CD8-positive, alpha-beta memory T cell (primary cell): ENCODE measurements at places on chromosomes 13 and 19. TPM values are rescaled to one million over a fixed set of nuclear protein-coding genes. Genes with fewer than 3 reads are reported as not detected.

- no peaks in the 10 kb centered on the region for H3K36me3 ChIP-seq
- DNase-seq = no peak
- no peaks in the 10 kb centered on the region for H3K27me3 ChIP-seq
- no peak overlapping the region for H3K27ac ChIP-seq
- H3K4me3 ChIP-seq = no peak overlapping the region
Observed at GRCh38 chr13:111552891-111553655, 232.6 kb downstream of the TEX29 start.

DNA sequence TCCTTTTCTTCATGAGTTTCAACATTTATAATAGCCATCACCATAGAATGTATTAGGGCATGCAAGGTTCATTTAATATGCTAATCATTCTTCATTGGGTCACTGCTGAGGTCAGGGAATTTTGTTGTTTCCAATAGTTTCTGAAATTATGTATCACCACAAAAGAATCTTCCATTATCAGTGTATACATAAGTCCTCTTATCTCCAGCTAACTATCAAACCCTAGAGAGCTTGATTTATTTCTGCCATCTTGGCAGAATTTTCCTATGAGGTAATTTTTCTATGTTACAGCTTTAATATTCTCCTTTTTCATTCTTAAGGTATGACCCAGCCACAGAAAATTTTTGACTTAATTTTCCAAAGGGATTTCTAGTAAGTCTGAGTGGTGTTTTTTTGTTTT is 415.0 kb upstream of the SLITRK1 start:
- no peaks in the 10 kb centered on the region for H3K4me1 ChIP-seq
- H3K27me3 ChIP-seq = no peaks in the 10 kb centered on the region
- no peak overlapping the region for H3K27ac ChIP-seq
- no peak for DNase-seq
- no peak overlapping the region for H3K4me3 ChIP-seq

- no peaks in the 10 kb centered on the region for H3K36me3 ChIP-seq
- no peak overlapping the region for H3K27ac ChIP-seq
- peaks cover 11% of the 10 kb centered on the region for H3K4me1 ChIP-seq
- no peak for DNase-seq
- H3K27me3 ChIP-seq = no peaks in the 10 kb centered on the region
Observed at GRCh38 chr13:97298816-97299215, 76.7 kb downstream of the MBNL2 start.

SEMA6B gene
- not detected for polyA plus RNA-seq

DNA sequence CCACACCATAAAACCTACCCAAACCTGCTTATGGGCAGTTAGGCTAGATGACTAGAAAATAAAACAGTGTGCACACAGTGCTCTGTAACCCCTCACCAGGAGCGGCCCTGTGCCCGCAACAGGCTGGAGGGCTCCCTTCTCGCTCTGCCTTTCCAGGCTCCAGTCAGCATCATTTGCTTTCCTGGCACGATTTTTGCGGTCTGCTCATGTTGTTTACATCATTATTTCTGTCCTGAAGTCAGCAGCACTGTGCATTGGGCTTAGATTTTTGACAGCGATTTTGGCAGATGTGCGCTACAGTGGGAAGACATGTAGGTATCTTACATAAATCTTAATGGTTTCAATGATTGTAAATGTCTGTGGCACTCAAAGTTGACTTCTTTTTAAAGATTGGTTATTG is 344.0 kb downstream of the MTUS2 start:
- H3K36me3 ChIP-seq = no peaks in the 10 kb centered on the region
- H3K27ac ChIP-seq = no peak overlapping the region
- H3K4me3 ChIP-seq = no peak overlapping the region

- H3K27ac ChIP-seq = no peak overlapping the region
- no peak for DNase-seq
- H3K36me3 ChIP-seq = no peaks in the 10 kb centered on the region
- H3K27me3 ChIP-seq = no peaks in the 10 kb centered on the region
Observed at GRCh38 chr13:64471916-64472315, 2758.2 kb downstream of the PCDH9 start.

ZNF132 gene
- polyA plus RNA-seq = 0.97 TPM

- H3K36me3 ChIP-seq = no peaks in the 10 kb centered on the region
- H3K4me1 ChIP-seq = peaks cover 22% of the 10 kb centered on the region
- no peaks in the 10 kb centered on the region for H3K27me3 ChIP-seq
Observed at GRCh38 chr19:55481794-55482155, 3.2 kb upstream of the NAT14 start.

DNA sequence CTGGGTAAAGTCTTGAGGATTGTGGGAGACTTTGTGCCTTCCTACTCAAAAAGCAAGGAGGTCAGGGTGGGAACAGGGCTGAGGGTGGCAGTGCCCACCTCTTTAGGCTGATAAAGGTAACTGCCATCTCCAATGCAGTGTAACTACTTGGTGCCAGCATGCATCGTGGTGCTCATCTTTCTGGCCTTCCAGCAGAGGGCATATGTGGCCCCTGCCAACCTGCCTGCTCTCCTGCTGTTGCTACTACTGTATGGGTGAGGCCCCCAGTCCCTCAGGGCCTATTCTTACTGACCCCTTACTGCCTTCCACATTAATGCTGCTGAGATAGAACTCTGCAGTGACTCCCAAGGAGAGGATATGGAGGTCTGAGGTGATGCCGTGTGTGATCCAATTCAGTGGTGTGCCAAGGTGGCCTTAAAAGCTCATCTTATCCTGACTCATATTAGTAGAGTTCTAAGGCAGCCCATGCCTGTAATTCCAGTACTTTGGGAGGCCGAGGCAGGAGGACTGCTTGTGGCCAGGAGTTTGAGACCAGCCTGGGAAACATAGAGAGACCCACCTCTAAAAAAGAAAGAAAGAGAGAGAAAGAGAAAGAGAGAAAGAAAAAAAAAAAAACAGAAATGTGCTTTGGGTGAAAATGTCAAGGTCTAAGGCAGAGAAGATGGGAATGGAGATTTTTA is 9.7 kb upstream of the ARHGAP45 start:
- H3K4me3 ChIP-seq = no peak overlapping the region
- peaks cover 20% of the 10 kb centered on the region for H3K4me1 ChIP-seq
- peak; percentile 38 for DNase-seq
- H3K27ac ChIP-seq = no peak overlapping the region

- H3K4me1 ChIP-seq = no peaks in the 10 kb centered on the region
- DNase-seq = no peak
- H3K36me3 ChIP-seq = no peaks in the 10 kb centered on the region
- H3K27ac ChIP-seq = no peak overlapping the region
- no peaks in the 10 kb centered on the region for H3K27me3 ChIP-seq
Observed at GRCh38 chr19:57648331-57649003, 15.5 kb downstream of the ZNF211 start.

SLITRK6 gene
- not detected for polyA plus RNA-seq

DNA sequence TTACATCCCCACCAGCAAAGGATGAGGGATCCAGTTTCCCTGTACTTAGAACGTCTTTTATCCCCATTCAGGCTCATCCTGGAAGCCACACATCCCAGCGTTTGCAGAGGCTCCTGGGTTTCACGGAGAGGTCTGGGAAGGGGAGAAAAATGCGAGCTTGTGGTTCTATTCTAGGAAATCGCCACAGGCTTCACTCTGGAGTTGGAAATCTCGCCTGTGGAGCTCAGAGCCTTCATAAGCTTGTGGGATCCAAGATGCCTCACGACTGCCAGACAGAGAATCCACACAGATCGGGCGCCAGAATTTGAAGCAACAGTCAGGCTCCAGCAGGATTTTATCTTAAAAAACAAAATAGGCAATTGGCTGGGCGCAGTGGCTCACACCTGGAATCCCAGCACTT is 157.9 kb downstream of the PTPRS start:
- no peaks in the 10 kb centered on the region for H3K36me3 ChIP-seq
- no peaks in the 10 kb centered on the region for H3K27me3 ChIP-seq
- no peak overlapping the region for H3K27ac ChIP-seq

DNA sequence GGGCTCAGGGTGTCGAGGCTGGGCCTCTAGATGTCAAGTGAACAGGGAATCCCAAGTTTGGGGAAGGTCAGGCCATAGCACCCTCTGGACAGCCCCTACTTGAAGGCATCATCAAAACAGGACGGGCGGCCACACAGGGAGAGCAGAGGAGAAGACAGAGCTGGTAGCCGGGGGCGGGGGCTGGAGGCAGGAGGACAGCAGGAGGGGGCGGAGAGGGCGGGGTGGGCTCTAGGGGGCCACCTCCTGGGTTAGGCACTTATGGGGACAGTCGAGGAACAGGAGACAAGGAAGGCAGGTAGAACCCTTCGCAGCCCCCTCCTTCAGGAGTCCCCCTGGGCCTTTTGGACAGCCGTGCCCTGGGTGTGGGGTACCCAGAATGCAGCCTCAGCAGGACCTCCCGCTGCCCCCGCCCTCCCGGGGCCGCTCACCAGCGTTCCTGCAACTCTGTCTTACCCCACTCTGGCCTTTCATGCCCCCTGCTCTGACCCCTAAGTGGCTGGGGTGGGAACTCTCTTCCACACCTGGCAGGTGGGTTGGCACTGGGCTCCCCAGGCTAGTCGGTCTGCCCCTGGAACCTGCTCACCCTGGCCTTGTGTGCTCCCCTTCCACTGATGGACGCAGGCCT is 5.8 kb downstream of the SSBP4 start:
- H3K4me3 ChIP-seq = no peak overlapping the region
- DNase-seq = peak; percentile 46
- H3K27me3 ChIP-seq = no peaks in the 10 kb centered on the region
- peaks cover 60% of the 10 kb centered on the region for H3K4me1 ChIP-seq

DNA sequence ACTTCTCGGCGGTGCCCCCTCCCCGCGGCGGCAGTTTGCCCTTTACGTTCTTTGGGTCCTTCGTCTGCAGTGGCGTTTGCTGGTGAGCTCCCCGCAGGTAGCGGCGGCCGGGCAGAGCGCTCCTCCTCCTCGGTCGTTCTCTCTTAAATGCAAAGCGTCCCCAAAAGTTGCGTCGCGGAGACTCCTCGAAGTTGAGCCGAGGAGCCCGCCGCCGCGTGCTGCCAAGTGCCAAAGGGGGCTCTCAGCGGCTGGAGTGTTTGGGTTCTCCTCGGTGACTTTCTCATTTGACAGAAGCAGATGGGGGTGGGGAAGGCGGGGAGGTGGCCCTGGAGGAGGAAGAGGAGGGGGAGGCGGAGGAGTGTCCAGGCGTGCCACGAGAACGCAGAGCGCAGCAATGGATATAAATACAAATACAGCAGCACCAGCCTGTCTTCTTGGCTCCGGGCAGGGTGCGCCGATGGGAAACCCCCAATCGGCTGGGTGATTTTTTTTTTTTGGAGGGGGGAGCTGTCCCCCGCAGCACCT is at the start of gene SOX21:
TSS of gene SOX21 (minus strand) at position 259 of the 525 bp plus-strand sequence. CDS start 496 bp downstream, outside the sequence.
- DNase-seq = no peak
- H3K36me3 ChIP-seq = no peaks in the 10 kb centered on the region
- no peak within 1 kb of the TSS for H3K27ac ChIP-seq
- H3K4me3 ChIP-seq = no peak within 1 kb of the TSS
- peaks cover 32% of the 10 kb centered on the region for H3K27me3 ChIP-seq

- DNase-seq = no peak
- no peak overlapping the region for H3K4me3 ChIP-seq
- peaks cover 4% of the 10 kb centered on the region for H3K27me3 ChIP-seq
- H3K36me3 ChIP-seq = no peaks in the 10 kb centered on the region
- H3K4me1 ChIP-seq = no peaks in the 10 kb centered on the region
- H3K27ac ChIP-seq = no peak overlapping the region
Observed at GRCh38 chr13:27006519-27007161, 165.0 kb downstream of the USP12 start.

CDX2 gene
- not detected for polyA plus RNA-seq

ADAMTSL5 gene
- polyA plus RNA-seq = 1.0 TPM

TICAM1 gene
- 13.8 TPM for polyA plus RNA-seq

SLC10A2 gene
- polyA plus RNA-seq = not detected
